ENCODE measurements at places on chromosomes 12 and 14.

- DNase-seq = peak; percentile 87
Measured at GRCh38 chr12:57479376-57480115, at the start of gene ARHGAP9. TSS of gene ARHGAP9 (minus strand) at chr12:57479866. CDS start at chr12:57479406, 460 bp downstream.

DNA sequence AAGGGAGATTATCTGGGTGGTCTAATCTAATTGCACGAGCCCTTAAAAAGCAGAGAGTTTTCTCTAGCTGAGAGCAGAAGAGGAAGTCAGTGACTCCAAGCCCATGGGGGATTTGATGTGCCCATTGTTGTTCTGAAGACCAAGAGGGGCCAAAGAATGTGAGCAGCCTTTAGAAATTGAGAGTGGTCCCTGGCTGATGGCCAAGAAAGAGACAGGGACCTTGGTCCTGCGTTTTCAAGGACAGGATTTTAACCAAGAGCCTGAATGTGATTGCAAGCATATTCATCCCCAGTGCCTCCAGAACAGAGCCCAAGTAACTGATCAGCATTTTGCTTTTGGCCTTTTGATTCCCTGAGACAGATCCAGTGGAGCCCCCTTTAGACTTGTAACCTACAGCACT, 1353.9 kb downstream of the AACS start:
- DNase-seq = no peak

- DNase-seq = no peak
Measured at GRCh38 chr12:123998991-123999359, 26.0 kb downstream of the ZNF664 start.

DNA sequence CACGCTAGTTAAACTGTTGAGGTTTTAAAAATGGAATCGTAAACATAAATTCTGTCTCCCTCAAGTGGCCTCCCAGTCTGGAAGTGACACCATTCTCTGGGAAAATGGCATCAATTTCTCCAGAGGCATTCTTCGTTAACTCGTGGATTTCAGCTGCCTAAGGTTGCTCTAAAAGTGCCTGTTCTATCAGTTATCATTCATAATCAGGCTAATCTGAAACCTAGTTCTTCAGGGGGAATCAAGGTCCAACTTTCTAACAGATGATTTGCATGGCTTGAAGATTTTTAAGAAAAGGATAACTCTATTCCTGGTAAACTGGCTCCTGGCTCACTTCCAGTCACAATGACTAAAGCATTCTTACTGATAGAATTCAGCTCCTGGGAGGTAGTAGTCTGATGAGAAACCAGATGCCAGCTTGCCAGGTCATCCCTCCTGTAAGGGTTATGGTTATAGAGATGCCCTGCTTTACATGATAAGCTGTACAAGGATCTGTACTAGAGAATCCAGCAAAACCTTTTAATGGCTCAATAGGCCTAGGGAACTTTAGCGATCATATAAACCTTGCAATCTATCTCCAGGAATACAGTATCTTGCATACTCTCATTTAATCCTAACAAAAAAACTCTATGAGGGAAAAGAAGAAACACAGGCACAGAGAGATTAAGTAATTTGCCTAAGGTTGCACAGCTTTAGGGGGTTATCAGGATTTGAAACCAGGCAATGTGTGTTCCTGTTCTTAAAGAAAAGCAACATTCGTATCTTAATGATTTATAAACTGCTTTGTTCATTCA, 1.5 kb downstream of the L3HYPDH start:
- no peak for DNase-seq

DNA sequence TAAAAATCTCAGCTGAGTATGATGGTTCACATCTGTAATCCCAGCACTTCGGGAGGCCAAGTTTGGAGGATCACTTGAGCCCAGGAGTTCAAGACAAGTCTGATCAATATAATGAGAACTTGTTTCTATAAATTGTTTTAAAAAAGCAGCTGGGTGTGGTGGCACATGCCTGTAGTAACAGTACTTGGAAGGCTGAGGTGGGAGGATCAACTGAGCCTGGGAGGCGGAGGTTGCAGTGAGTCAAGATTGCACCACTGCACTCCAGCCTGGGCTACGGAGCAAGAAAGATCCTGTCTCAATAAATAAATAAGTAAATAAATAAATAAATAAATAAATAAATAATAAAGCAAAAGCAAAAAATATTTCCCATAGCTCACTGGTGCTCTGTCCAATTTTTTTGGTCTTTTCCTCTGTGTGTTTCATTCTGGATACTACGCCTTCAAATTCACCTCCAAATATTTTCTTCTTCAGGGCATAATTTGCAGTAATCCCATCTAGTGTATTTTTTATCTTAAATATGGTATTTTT, 32.7 kb upstream of the SNX6 start:
- no peak for DNase-seq

DNA sequence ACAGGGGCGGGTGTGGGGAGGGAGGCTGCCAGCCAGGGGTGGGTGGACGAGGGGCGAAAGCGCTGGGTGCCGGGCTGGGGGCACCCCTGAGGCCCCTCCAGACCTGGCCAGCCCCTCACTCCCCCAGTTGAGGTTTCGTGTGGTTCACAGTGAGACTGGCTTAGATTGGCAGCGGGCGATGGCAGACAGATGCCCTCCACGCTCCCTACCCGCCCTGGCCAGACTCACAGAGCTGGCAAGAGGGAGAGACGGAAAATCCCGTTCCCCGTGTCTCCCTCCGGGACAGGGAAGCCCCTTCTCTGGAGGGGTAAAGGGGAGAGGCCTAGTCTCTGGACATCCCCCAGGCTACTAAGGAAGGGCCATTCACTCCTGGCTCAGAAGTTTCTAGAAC, 33.2 kb upstream of the VPS37B start:
- DNase-seq = no peak
